ENCODE measurements at places on chromosomes 1 and 21.

DNA sequence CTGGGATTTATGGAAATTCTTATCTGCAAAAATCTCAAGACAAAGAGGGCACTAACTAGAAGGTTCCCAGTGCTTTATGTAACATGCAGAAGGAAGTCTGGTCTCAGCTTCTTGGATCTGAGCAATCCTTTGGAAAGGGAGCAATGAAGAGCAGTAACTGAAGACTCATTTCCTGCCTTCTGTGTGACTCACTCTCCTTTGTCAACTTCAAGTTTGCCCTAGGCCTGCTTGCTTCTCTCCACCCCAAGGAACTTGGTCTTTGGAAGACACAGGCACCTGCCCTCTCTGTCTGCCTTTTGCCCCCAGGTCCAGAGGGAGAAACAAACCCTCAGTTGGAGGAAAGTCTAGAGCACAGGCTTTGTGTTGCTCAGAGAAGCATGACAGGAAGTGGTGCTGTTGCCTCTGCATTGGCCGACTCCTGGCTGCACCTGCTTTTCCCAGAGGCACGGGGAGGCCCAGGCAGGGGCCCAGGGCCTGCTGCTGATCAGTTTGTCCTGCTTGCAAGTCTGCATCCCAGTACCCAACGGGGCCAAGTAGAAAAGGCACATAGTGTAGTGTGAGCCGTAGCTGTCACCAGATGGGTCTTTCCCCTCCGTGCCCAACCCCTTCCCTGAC lies 137.2 kb downstream of the DHRS3 start:
- DNase-seq, result no peak
- no peak overlapping the region for H3K27ac ChIP-seq
- H3K4me1 ChIP-seq, result peaks cover 74% of the 10 kb centered on the region
- no peak overlapping the region for H3K4me3 ChIP-seq

DNA sequence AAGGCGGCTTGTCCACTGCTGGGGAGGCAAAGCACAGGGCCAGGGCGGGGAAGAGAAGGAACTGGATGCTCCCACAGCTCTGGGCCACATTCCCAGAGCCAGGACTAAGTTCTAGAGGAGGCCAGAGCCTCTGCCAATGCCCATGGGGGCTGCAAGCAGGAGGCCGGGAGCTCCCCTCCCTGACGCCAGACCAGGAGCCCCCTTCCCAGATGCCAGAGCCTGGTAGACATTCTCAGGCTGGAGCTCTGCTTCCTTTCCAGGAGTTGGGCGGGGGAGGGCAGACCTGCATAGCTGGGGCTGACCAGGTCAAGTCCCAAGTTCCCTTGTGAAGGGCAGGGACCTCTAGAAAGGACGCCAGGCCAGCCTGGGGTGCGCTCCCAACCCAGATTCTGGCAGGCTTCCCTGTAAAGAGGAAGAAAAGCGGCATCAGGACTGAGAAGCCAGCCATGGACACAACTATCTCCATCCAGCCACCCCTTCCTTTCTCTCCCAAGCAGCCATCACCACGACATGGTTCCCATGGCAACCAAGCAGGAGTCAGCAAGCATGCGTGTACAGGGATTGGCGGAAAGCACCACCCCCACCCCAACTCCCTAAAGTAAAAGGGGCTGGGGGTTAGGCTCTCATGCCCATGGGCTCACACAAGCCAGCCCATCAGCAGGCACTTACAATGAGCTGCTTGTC lies 13.4 kb downstream of the KIF21B start:
- H3K36me3 ChIP-seq, result no peaks in the 10 kb centered on the region
- no peak overlapping the region for H3K27ac ChIP-seq
- H3K4me3 ChIP-seq, result no peak overlapping the region
- no peaks in the 10 kb centered on the region for H3K4me1 ChIP-seq

GRCh38 chr1:119968601-119969000 lies 72.3 kb upstream of the ADAM30 start:
- DNase-seq, result no peak
- H3K27me3 ChIP-seq, result no peaks in the 10 kb centered on the region
- H3K4me3 ChIP-seq, result no peak overlapping the region
- H3K27ac ChIP-seq, result no peak overlapping the region

- no peaks in the 10 kb centered on the region for H3K36me3 ChIP-seq
- H3K4me1 ChIP-seq, result peaks cover 9% of the 10 kb centered on the region
- H3K27ac ChIP-seq, result no peak overlapping the region
- H3K27me3 ChIP-seq, result no peaks in the 10 kb centered on the region
Measured at GRCh38 chr1:48066936-48067335, 69.8 kb upstream of the TRABD2B start.

- no peak overlapping the region for H3K27ac ChIP-seq
- H3K27me3 ChIP-seq, result no peaks in the 10 kb centered on the region
- H3K4me1 ChIP-seq, result peaks cover 80% of the 10 kb centered on the region
- no peak for DNase-seq
- H3K4me3 ChIP-seq, result no peak overlapping the region
Measured at GRCh38 chr21:45332415-45332814, 44.7 kb upstream of the POFUT2 start.

GRCh38 chr1:89815040-89815439 lies 5.8 kb upstream of the LRRC8D start:
- DNase-seq, result no peak
- H3K4me1 ChIP-seq, result peaks cover 42% of the 10 kb centered on the region
- H3K4me3 ChIP-seq, result no peak overlapping the region
- H3K27ac ChIP-seq, result no peak overlapping the region
- no peaks in the 10 kb centered on the region for H3K36me3 ChIP-seq
- no peaks in the 10 kb centered on the region for H3K27me3 ChIP-seq

- H3K27me3 ChIP-seq, result no peaks in the 10 kb centered on the region
- peaks cover 28% of the 10 kb centered on the region for H3K36me3 ChIP-seq
- peaks cover 63% of the 10 kb centered on the region for H3K4me1 ChIP-seq
- H3K4me3 ChIP-seq, result peak overlapping the region; percentile 88
- H3K27ac ChIP-seq, result peak overlapping the region; percentile 99
Measured at GRCh38 chr1:161223805-161224694, 622 bp upstream of the APOA2 start.

DNA sequence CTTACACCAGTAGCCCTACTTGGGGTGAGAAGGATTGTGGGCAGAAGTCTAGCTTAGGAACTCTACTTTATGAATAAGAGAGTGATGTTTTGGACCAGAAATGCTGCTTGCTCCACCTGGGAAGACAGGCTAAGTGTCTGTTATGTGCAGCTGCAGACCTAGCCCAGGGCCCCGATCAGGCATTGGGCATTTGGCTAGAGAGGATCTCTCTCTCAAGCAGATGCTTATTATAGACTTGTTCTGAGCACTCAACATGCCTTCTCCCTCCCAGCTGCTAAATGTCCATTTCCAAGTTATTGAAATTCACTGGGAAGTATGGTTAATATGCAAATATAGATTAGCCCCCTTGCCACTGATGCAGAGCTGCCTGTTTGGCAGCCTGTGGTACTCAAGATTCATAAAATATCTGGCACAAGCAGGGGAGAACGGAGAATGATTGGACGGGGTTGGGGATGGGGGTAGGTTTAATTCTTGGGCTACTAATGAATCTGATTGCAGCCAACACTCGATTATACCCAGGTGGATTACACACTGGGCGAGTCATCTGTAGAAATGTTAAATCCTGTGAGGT lies 115.9 kb downstream of the KCND3 start:
- no peak overlapping the region for H3K4me3 ChIP-seq
- H3K27me3 ChIP-seq, result no peaks in the 10 kb centered on the region
- peaks cover 2% of the 10 kb centered on the region for H3K4me1 ChIP-seq
- DNase-seq, result no peak
- no peak overlapping the region for H3K27ac ChIP-seq

DNA sequence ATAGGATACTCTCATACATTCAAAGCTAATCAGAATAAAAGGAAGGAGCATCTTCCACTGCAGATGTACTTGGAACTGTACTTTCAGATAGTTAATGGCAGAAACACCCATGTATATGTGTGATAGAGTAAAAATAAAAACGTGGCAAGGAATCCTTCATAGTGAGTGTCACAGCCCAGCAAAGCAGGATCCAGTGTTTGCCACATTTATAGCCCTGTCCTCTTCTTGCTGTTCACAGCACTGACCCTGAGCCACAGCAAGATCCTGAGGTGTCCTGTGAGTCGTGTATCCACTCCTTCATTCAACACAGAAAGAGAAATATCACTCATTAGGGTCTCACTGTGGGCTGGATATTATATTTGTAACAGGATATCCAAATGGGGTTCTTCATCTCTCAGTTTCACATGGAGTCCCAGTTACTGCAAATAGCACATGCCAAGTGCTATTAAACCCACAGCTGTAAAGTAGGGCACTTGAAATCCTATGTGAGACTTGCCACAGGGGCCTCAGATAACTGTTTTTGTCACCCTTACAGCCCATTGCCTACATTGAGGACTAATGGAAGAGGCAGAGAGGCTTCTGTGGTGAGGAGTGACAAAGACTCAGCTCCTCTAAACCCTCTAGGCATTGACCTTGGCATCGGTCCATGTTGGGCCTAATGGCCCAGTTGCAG lies 41.3 kb downstream of the CYP2J2 start:
- no peaks in the 10 kb centered on the region for H3K27me3 ChIP-seq
- H3K36me3 ChIP-seq, result no peaks in the 10 kb centered on the region
- peaks cover 10% of the 10 kb centered on the region for H3K4me1 ChIP-seq
- no peak overlapping the region for H3K4me3 ChIP-seq
- H3K27ac ChIP-seq, result no peak overlapping the region

- H3K4me1 ChIP-seq, result 0 out of 2 replicates have a peak, but pooled peaks cover 8% of the 10 kb centered on the region
- H3K4me3 ChIP-seq, result no peak overlapping the region
- no peaks in the 10 kb centered on the region for H3K36me3 ChIP-seq
- H3K27me3 ChIP-seq, result peaks cover 14% of the 10 kb centered on the region
Measured at GRCh38 chr1:177181631-177182291, 11.0 kb downstream of the BRINP2 start.

- no peak for DNase-seq
- no peaks in the 10 kb centered on the region for H3K4me1 ChIP-seq
- H3K36me3 ChIP-seq, result no peaks in the 10 kb centered on the region
- no peak overlapping the region for H3K4me3 ChIP-seq
- no peak overlapping the region for H3K27ac ChIP-seq
- H3K27me3 ChIP-seq, result peaks cover 7% of the 10 kb centered on the region
Measured at GRCh38 chr1:204834752-204835151, 35.9 kb upstream of the NFASC start.

DNA sequence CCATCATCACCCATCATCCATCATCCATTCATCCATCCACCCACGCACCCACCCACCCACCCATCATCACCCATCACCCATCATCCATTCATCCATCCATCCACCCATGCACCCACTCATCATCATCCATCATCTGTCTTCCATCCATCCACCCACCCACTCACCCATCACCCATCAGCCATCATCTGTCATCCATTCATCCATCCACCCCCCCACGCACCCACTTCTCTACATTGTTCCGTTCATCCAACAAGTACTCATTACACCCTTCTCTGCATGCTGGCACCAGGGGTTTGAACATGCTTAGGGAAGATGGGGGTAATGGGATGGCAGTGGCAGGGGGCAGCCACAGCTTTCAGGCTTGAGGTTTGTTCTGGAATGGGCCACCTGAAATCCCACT lies 82.1 kb downstream of the ADARB1 start:
- H3K27me3 ChIP-seq, result no peaks in the 10 kb centered on the region
- H3K36me3 ChIP-seq, result no peaks in the 10 kb centered on the region
- H3K4me1 ChIP-seq, result no peaks in the 10 kb centered on the region
- no peak for DNase-seq

DNA sequence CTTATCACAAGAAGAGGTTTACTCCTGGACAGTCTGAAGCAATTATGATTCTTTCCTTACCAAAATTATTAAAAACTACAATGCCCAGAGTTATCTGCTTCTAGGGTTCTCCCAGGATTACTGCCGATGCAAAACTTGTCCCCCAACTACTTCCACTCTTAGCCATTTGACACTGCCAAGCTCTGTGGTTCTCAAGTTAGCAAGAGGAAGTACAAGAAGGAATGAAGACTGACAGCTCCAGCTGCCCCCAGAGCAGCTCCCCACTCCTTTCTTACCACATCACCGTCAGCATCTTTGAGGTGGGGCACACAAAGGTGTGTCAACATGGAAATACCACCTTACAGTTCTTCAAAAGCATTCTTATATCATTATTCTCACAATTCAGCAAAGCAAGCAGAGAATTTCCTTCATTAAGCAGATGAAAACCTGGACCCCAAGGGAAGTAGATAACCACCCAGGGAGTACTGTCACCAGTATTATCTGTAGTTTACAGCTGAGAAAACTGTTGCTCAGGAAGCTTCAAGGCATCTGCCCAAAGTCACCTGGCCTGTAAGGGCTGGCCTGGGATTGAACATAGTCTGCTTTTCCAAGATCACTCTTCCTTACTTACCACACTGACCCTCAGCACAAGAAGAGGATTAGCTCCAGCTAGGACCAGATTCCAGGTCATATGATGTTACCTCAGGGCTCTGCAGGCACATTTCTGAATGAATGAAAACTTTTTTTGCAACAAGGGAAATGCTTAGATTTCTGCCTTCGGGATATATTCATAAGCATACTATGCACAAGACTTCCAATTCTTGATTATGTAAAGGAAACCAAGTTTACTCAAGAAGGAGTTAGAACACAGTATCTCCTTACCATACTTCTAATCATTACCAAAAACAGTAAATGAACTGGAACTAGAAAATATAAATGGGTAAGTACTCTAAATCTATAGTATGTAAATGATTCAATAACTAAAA lies 9.3 kb downstream of the PSMG1 start:
- H3K27me3 ChIP-seq, result no peaks in the 10 kb centered on the region
- H3K36me3 ChIP-seq, result peaks cover 15% of the 10 kb centered on the region
- DNase-seq, result no peak

- no peaks in the 10 kb centered on the region for H3K36me3 ChIP-seq
- peak; percentile 13 for DNase-seq
- H3K27ac ChIP-seq, result no peak overlapping the region
- H3K4me1 ChIP-seq, result peaks cover 20% of the 10 kb centered on the region
- no peak overlapping the region for H3K4me3 ChIP-seq
Measured at GRCh38 chr1:25099343-25099951, 132.9 kb downstream of the SYF2 start.

- no peaks in the 10 kb centered on the region for H3K27me3 ChIP-seq
- no peak overlapping the region for H3K4me3 ChIP-seq
- DNase-seq, result no peak
Measured at GRCh38 chr1:231130544-231130943, 31.3 kb upstream of the TRIM67 start.

DNA sequence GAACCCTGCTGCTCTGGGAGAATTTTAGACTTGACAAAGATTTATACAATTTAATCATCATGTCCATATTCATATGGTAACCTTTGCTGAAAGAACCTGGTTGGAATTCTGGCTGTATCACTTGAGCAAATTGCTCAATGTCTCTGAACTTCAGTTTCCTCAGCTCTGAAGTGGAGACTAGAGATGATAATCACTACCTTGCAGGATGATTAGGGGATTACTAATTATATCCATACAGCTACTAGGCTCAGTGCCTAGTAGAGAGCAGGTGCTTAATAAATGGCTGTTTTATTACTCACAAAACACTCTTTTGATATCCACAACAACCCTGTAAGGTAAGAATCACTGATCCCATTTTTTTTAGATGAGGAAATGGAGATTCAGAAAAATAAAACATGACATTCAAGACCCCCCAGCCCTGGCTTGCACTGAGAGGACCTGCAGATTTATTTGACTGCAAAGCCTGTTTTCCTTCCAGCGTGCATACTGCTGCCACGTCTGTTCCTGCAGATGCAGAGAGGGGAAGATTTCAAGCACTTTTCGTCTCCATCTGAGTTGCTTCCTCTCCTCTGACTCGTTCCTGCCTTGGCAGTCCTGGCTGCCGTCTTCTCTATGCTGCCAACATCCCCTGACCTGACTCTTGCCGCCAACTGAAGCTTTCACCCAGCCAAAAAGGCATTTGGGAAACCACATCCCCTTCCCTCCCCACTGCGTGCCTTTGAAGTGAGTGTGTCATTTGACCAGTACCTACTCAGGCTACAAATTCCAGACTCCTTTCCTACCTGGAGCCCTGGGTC lies 203.0 kb downstream of the PLPP3 start:
- H3K27ac ChIP-seq, result no peak overlapping the region
- no peak overlapping the region for H3K4me3 ChIP-seq
- peaks cover 31% of the 10 kb centered on the region for H3K4me1 ChIP-seq
- no peaks in the 10 kb centered on the region for H3K27me3 ChIP-seq
- DNase-seq, result no peak

All from HepG2 (cell line).